ENCODE measurements at places on chromosomes 1 and 21. TPM values are rescaled to one million over a fixed set of nuclear protein-coding genes. Genes with fewer than 3 reads are reported as not detected.

DNA sequence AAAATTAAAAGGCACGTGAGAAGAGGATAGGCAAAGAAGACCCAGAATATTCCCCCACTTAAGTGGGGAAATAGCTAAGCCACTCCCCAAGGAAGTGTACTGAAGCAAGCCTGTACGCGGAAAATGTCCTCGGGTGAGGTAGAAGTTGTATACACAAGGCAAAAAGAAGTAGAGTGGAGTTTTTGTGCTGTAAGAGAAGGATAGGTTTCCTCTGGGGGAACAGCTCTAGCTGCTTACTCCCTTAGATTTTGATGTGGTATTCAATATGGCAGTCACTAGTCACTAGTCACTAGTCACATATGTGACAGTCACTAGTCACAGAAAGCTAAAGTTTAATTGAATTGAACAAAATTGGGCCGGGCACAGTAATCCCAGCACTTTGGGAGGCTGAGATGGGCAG is 7.6 kb downstream of the TXNIP start:
- DNase-seq: no peak

DNA sequence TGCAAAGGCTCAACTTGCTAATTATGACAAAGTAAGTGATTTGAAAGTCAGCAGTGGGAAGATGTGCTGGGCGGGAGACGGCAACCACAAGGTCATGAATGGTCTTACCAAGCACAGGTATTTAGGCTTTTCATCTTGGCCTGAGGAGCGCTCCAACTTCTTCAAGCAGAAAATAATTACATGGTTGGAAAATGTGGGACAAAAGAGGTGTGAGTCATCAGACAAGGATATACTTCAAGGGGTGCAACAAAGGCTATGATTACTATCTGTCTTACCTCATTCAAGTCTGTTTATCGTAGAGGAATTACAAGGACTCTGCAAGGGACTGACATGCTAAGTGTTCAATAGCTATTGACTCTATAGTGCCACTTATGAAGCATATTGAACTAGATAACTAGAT is 2005.7 kb downstream of the MRPL39 start:
- DNase-seq: no peak

GRCh38 chr1:169094897-169095569 is 11.5 kb upstream of the ATP1B1 start:
- no peak for DNase-seq

C1QC gene
- not detected for total RNA-seq

All from fibroblast of villous mesenchyme (primary cell).